Stimulated activated CD8-positive, alpha-beta memory T cell treated with anti-CD3 and anti-CD28 coated beads, Interleukin-15, amount 100 ng/mL, for 4 hours (primary cell): ENCODE measurements at places on chromosomes 3 and 15.

- no peak for DNase-seq
Observed at GRCh38 chr15:100224206-100225185, 117.3 kb downstream of the ADAMTS17 start.

DNA sequence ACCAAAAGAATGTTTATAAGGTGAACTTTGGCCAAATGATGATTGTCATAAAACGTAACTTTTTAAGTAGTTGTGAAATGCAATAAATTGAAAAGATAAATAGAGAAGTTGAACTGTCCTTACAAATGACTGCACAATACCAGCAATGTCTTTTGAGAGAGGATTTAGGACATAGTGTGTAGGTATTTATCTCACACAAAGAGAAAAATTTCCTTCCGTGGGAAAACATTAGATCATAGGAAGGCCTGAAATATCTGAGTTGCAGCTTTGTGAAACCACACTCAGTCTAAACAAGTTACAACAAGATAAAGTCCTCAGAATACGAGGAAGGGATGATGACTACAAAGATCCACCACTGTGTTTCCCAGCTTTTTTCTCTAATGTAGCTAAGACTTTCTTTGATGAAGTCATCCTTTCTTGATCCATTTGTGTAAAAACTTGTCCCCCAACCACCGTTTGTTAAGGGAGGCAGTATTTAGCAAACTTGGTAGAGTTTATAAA lies 16.0 kb downstream of the ROBO2 start:
- DNase-seq: no peak

GRCh38 chr3:116314476-116314875 lies 130.8 kb downstream of the LSAMP start:
- no peak for DNase-seq

DNA sequence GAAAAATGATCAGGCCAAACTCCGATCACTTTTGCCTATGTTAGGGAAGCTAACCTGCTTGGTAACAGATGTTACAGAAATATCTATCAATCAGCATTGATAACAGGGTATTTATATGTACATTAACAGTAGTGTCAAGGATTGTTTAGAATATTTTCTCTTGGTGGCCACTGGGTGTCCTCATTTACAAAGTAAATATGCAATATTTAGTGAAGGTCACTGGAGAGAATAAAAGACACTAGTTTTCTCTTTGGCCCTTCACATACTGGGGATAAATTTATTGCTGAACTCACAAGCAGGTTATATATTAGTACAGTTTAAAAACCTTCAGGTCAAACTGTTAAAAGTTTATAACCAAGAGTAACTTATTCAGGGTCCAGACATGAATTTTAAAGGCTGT lies 69.0 kb downstream of the TIGIT start:
- DNase-seq: no peak

DNA sequence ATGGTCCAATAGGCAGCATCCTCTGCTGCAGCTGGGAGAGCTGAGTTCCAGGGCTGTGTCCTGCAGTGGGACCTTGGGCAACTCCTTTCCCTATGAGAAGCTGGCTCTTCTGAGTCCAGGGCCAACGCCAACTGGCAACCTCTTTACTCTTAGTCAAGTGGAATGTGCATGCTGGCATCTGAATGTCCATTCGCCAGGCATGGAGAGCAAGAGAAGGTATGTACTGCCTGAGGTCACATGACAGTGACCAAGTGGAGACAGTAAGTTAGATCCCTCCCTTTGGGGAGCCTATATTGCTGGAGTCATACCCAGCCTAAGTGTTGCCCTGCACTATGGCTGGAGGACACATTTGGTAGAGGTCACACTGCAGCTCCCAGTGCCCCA lies 12.1 kb downstream of the HEMK1 start:
- no peak for DNase-seq

GRCh38 chr3:98501863-98502576 lies 4.5 kb downstream of the OR5K2 start:
- DNase-seq: no peak

GRCh38 chr3:71673486-71673885 lies 51.7 kb downstream of the EIF4E3 start:
- DNase-seq: no peak

DNA sequence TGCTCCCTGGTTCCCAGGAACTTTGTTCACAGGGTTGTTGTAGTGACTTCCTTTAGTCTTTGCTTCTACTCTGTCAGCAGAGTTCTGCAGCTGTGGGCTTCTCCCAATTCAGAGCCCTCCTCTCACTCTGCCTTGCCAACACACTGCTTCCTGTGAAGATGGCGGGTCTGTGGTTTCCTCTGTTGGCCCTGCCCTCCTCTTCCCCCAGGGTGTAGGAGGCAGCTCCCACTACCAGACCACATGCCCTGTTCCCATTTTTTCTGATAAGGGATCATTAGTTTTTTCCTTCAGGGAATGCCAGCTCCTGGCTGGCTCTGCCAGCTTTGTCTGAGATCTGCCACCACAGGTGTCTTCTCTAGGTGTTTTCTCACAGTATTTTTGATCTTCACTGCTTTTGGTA lies 12.7 kb downstream of the SPSB4 start:
- DNase-seq: no peak

DNA sequence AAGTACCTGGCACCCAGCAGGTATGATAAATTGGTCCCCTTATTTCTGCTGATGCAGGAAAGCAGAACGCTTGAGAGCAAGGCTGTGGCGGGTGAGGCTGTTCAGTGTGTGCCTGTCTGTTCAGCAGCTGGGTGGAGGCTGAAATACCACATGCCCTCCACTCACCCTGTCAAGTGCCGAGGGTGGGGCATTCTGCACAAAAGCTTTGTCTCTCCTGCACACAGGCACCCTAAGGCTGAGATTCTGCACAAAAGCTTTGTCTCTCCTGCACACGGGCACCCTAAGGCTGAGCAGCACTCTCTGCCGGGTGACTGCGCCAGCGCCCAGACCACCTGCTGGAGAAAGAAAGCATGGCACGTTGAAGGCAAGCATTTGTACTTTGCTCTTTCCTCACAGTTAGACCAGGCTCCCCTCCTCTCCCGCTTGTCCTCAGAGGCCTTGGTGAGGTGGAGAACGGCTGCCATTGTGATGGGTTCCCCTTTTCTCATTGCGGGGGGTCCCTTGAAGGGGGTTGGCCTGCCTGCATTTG lies 97.5 kb downstream of the BDH1 start:
- no peak for DNase-seq

DNA sequence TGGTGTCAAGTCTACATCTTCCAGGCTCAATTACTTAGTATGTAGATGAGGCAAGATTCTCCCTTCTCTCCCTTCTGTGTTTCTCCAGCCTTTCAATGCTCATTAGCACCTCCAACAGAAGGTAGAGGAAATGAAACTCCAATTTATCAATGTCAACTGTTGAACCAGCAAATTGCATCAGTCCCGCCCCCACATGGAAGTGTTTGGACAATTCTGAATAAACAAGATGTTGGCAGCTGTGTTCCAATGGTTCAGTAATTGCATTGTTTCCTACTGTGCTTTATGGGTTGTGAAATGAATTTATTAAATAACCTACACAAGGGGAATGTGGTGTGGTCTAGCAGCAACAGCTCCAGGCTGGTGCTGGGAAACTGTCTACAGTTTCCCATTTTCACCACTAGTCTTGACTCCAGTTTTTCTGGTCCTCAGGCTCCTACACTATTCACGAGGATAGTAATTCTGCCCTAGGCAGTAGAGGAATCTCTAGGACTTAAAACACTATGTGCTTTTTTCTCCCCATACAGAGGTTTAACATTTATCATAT lies 91.9 kb downstream of the MB21D2 start:
- no peak for DNase-seq

DNA sequence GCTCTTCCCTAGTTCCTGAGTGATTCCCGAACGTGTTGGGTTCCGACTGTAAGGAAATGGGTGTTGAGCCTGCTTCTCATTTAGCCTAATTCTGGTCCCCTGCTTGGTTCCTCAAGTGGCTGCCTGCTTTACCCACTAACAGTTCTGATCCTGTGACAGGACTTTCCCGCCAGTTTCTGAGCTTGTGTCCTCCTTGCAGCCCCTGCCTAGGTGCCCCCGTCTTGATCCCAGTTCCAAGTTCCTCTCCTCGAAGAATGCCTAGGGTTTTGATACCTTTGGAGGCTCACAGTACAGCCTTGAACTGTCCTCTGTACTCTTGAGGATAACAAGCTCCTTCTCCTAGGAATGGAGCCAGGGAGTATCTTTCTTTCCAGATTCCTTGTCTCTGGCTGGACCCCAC lies 12.0 kb upstream of the RASGRF1 start:
- DNase-seq: no peak

GRCh38 chr3:191282251-191283185 lies 46.7 kb upstream of the CCDC50 start:
- DNase-seq: no peak

GRCh38 chr3:52174896-52175295 lies 20.7 kb upstream of the POC1A start:
- no peak for DNase-seq
